ENCODE measurements at places on chromosomes 6 and 20. TPM values are rescaled to one million over a fixed set of nuclear protein-coding genes. Genes with fewer than 3 reads are reported as not detected.

TMEM30A gene
- total RNA-seq, result 59.1 TPM

NKAPL gene
- total RNA-seq, result 0.21 TPM

MYMX gene
- not detected for total RNA-seq

MCCD1 gene
- total RNA-seq, result not detected

RRAGD gene
- total RNA-seq, result 6.8 TPM

ADTRP gene
- total RNA-seq, result 32.7 TPM

PCSK2 gene
- total RNA-seq, result not detected

RSPH4A gene
- 1.3 TPM for total RNA-seq

GLP1R gene
- 0.10 TPM for total RNA-seq

RSPH9 gene
- 0.42 TPM for total RNA-seq

PNLDC1 gene
- total RNA-seq, result 0.10 TPM

MTFR2 gene
- 3.9 TPM for total RNA-seq

ACTR5 gene
- 9.8 TPM for total RNA-seq

SMIM28 gene
- not detected for total RNA-seq

FNDC11 gene
- total RNA-seq, result 0.84 TPM

HLA-DRB5 gene
- 8.5 TPM for total RNA-seq

PAK5 gene
- total RNA-seq, result not detected

MAK gene
- total RNA-seq, result 0.42 TPM

HCK gene
- total RNA-seq, result 52.4 TPM

C6orf132 gene
- total RNA-seq, result not detected

CHRNA4 gene
- total RNA-seq, result not detected

REV3L gene
- 19.9 TPM for total RNA-seq

RIPOR2 gene
- total RNA-seq, result 128 TPM

COL21A1 gene
- total RNA-seq, result not detected

All from mononuclear cell (primary cell).